ENCODE measurements at places on chromosomes 7 and 10.

GRCh38 chr7:107479303-107479702 is 9.4 kb downstream of the GPR22 start:
- DNase-seq: no peak

DNA sequence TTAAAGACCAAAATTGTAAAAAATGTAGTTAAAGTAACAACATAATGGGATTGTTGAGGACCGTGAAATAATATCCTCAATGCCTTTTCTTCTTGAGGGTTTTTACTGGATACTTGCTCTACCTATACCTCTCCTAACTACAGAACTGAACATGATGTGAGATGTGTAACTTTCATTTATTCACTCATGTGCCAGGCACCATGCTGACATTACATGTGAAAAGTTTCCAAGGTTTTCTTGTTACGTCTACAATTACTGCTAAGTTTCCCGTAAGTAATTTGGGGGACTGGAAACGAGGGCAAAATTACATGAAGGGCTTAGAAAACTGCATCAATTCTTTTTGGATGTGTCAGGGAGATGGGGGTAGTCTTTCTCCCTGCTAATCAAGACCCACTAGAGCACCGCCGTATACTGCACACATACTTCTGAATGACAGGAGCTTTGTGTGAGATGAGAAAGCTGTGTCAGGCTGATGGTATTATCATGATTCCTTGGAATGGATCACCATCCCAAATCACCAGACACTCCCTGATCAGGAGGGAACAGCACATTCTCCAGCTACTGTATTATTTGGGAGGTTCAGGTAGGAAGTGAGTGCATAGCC is 41.8 kb downstream of the PTPRZ1 start:
- no peak for DNase-seq

- DNase-seq: no peak
Measured at GRCh38 chr10:14429043-14429700, 98.4 kb upstream of the FRMD4A start.

DNA sequence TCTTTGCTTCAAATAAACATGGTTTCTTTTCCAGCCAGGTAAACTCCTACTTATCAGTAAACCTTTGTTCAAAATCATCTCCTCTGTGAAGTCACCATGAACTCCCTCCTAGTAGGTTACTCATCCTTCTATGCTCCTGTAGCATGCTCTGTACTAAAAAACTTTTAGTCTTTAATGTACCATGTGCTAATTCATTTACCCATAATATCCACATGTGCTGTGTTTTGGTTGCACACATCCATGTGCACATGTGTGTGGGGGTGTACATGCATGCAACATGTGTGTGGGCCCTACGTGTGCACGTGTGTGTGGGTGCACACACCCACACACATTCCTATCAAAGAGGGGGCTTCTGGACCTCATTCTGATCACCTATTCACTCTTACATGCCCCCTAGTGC is 259.9 kb upstream of the SP4 start:
- DNase-seq: no peak

GRCh38 chr7:15478401-15478800 is 83.4 kb downstream of the AGMO start:
- DNase-seq: no peak

DNA sequence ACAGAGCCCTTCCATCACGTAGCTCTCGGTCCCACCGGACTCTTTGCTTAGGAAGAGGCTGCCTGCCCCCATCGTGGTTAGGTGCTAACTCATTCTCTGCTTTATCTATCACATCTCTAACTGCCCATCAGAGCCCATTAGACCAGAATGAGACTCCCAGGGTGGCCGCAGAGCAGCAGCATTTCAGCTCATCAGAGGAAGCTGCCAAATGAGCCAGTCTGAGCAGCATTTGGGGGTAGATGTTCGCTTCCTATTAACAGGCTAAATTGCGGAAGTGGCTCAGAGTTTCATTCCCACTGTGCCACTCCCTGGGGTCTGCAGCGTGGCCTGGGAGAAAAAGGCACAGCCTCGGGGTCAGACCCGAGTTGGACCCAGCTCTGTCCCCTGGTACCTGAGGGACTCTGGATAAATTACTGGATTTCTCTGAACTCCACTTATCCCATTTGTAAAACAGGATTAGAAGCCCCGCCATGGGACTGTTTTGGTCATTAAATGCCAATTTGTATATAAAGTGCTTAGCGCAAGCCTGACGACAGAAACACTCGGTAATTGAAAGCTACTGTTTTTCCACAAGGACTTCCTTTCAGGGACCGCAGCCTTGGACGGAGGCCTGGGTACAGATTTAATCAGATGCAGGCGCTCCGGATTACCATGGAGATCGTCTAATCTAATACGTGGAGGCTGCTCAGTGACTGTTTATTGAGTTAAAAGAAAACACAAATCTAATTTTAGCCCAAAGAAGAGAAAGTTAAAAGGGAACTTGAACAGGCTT is 73.8 kb upstream of the PRLHR start:
- no peak for DNase-seq

- DNase-seq: no peak
Measured at GRCh38 chr10:71763352-71764127, 9.8 kb downstream of the VSIR start.

GRCh38 chr10:7029672-7030071 is 381.2 kb downstream of the SFMBT2 start:
- DNase-seq: no peak

DNA sequence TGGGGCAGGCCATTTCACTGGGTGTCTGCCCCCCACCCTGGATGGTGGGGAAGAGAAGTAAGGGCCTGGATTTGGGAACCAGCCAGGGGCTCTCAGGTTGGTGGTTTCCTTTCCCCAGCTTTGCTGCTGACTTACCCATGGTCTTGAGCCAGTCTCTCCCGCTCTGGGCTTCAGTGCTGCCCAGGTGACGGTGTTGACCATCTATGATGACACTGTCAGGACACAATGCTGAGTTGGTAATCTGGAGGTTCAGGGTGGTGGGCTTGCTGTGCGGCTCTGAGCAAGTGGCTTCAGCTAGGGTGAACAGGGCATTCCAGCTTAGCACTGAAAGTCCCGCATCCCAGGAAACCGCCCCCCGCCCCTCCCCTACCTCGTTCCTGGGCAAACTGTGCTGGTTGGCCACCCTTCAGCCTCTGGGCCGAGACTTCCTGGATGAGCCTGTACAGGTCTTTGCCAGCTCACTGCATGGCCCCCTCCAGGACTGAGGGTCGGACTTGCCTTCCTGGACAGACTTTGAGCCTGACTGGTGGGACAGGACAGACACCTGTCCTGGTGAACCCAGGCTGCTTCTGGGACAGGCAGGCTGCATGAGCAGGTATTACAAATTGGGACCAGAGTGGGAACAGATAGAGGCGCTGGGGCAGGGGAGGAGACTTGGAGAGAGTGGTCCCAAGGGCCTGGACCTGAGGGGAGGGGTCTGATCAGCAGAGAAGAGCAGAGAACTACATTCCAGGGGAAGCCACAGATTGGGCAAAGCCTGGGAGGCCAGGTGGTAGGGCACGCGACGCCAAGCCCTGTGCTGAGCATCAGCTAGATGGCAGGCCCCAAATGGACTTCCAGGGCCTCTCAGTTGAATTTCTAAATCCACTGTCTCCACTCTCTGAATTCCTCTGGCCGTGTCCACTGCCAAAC is 19.9 kb upstream of the ZMIZ1 start:
- no peak for DNase-seq

GRCh38 chr7:36491317-36491716 is 101.7 kb downstream of the ANLN start:
- DNase-seq: no peak

- DNase-seq: no peak
Measured at GRCh38 chr7:129136887-129137642, 7.4 kb upstream of the TSPAN33 start.

DNA sequence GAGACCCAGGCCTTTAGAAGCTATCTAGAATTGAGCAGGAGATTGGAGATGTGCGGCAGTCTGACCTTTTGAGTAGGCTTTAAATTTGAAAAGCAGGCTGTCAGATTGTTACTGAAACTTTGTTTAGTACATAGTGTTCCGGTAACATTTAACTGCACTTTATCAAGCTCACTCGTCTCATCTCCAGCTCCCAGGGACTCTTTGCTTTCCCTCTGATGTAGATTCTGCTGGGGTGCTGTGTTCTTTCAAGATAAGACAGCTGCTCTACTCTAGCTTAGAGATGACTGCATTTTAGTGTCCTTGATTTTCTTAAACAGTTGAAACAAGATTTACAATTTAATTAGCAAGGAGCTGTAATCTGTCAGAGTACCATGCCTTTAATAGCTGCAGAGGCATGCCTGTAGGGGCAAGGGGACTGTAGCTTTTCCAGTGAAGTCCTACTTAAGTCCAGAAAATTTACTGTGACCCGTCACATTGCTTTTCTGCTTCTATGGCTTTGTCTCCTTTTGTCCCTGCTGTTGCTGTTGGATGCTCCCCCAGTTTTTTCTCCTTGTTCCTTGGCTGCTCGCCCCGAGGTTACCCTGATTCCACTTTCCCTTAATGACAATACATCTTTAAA is 56.4 kb upstream of the MTPN start:
- no peak for DNase-seq

DNA sequence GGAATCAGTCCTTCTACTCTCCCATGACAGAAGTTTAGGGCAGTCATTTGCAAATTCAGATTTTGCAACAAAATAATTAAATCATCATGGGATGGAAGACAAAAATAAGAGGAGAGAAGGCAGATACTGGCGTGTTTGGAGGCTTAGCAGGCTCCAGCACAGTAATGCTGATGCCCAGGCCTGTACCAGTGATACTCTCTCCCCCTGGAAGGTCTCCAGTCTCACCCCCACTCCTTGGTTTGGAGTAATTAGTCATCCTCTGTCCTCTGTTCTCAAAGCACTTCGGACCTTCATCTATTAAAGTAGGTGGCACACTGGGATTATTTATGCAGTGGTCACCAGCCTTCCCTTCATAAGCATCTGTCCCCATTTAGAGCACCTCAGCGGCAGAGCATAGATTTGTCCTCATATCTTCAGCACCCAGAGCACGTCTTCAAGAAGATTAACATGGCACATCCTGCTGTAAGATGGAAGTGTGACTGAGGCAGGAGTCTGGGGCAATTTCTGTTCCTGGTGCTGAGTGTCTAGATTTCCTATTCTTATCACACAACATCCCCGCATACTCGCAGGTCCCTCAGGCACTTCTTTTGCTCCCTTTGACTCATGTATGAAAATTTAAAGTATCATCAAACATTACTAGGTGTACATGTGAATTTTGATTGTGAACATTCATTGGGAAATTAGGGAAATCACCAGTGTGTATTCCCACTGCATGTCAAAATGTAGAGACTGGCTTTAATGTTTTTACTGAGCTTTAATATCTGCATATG is 31.3 kb upstream of the TRIL start:
- DNase-seq: no peak

DNA sequence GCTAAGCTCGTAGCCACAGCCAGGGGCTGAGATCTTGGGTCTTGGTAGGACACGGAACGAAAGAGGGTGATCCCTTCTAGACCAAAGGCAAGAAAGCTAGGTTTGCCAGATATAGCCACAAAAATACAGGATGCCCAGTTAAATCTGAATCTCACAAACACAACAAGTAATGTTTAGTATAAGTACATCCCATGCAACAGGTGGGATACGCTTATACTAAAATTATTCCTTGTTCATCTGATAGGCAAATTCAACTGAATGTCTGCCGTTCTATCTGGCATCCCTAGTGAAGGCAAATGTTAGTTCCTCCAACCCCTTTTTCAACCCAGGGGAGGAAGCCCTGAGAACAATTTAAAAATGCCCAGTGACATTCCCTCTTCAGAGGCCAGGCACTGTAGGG is 131.1 kb upstream of the MGMT start:
- DNase-seq: no peak

DNA sequence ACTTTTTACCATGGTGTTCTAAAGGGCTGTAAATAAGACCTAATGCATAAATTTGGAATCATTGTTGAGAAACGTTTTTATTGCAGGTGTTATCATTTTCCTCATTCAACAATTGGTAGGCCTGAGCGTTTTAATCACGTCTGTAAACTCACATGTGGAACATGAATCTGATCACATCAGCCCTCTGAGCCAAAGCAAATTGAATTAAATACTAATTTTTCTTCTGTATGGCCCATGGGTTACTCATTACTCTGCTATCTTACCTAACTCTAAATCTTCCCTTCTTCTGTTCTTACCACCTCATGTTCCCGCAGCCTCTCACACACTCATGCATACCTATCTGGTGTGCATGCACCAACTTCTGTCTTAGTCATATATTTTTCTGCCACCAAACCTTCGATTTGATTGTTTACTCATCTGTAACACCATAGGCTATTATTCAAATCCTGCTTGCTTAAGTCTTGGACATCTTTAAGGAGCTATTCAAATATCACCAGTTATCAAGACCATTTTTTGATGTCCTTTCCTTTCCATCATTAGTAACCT is 82.3 kb downstream of the NXPH1 start:
- no peak for DNase-seq

DNA sequence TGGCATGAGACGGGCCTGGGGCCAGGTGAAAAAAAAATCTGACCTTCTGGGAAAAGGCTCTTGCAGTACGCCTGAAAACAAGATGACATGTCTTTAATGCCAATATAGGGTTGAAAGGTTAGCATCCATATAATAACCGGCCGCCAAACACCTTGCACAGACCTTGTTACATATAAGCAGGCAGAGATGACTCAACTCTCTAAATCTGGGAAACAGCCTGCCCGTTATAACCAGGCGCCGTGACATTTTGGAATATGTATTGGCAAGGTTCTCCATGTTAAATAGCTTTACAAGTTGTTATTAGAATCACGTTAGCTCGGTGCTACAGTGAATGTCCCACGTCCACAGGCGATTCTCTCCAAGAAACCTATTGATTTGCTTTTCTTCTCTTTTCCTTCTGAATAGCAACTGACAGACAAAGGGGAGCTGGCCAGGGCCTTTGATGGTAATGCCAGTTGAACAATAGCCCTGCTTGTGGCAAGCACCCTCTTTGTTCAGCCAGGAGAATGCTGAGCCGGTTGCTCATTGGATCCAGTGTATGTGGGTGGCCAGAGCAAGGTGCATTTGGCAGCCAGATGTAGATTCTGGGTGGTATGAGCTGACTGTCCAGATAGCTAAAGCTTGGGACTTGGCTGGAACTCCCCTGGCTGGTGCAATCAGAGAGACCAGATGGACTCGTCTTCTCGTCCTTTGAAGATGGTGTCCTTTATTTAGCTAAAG is 80.1 kb upstream of the AUTS2 start:
- DNase-seq: no peak

DNA sequence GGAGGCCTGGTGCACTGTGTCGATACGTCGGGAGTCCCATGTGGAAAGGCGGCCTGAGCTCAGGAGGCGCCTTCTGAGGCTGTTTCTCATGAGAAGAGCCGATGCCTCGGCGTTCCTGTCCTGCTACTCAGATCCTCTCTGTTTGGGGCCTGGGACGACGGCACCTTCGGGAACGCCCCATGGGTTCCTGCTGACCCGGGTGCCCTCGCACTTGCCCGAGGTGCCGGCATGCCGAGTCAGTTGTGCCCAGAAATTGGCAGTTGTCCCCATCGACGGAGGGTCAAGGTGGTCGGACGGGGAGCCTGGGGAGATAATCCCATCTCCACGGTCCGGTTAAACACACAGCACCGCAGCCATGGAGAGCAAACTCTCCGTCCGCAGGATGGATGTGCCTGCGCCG is 33.0 kb downstream of the NKX6-2 start:
- no peak for DNase-seq

- DNase-seq: no peak
Measured at GRCh38 chr7:29332875-29333855, 138.6 kb downstream of the CHN2 start.

- no peak for DNase-seq
Measured at GRCh38 chr7:64863021-64863420, 40.1 kb upstream of the ZNF273 start.

- DNase-seq: no peak
Measured at GRCh38 chr7:144497282-144497681, 93.8 kb upstream of the NOBOX start.
